HCT116 (cell line): ENCODE measurements at places on chromosomes 5 and 9. TPM values are rescaled to one million over a fixed set of nuclear protein-coding genes. Genes with fewer than 3 reads are reported as not detected.

The CFAP90 gene
- total RNA-seq = not detected

The SOHLH1 gene
- not detected for total RNA-seq

The PNPLA7 gene
- total RNA-seq = 1.8 TPM

The C1QTNF2 gene
- 0.15 TPM for total RNA-seq

The HSD17B3 gene
- total RNA-seq = 0.37 TPM

The ZNF879 gene
- not detected for total RNA-seq

The BBLN gene
- total RNA-seq = 119 TPM

The CDX1 gene
- not detected for total RNA-seq

The PLAC8L1 gene
- total RNA-seq = 2.6 TPM

The SEPTIN8 gene
- 34.6 TPM for total RNA-seq

The ENTREP1 gene
- 1.1 TPM for total RNA-seq

The PPP1R2B gene
- not detected for total RNA-seq

The NMUR2 gene
- total RNA-seq = not detected

The ISL1 gene
- total RNA-seq = 1.3 TPM

The ANKRD18B gene
- total RNA-seq = 3.9 TPM

The SLC6A19 gene
- total RNA-seq = not detected
